Urinary bladder (tissue), 4 donors: ENCODE measurements at places on chromosomes 4 and X. TPM values are rescaled to one million over a fixed set of nuclear protein-coding genes. Genes with fewer than 3 reads are reported as not detected.

DNA sequence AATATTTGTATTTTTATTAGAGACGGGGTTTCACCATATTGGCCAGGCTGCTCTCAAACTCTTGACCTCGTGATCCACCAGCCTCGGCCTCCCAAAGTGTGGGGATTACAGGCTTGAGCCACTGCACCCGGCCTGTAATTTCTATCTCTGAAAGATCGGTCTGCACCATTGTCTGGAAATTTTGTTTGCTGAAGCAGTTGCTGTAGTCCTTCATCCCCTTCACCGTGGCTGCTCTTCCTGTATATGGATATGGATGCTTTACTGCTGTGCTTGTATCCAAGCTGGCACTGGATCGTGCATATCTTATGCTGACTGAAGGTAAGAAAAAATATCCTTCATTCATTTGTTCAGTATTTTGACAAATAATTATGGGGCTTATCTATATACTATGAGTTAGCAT, 338.4 kb upstream of the GNPDA2 start:
- DNase-seq: no peak

GRCh38 chr4:102584091-102584490, 82.9 kb downstream of the NFKB1 start:
- no peak for DNase-seq

- no peak for DNase-seq
Measured at GRCh38 chr4:158781963-158782362, 13.1 kb downstream of the FNIP2 start.

- DNase-seq: no peak
Measured at GRCh38 chr4:59655996-59656395, 1544.1 kb upstream of the ADGRL3 start.

DNA sequence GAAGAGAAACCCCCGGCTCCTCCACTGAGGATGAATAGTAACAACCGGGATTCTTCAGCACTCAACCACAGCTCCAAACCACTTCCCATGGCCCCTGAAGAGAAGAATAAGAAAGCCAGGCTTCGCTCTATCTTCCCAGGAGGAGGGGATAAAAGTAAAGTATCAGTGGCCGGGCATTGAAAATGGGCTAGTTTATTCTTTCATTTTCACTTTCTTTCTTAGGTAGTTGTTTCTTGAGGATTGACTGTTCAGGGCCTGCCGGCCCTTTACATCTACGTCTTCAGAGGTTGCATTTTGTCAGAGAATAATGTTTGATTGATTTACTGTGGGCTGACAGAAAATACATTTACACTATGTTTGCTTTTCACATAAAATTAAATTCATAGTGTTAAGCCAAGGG, 27.1 kb downstream of the PAK3 start:
- DNase-seq: no peak

The HSFX2 gene
- total RNA-seq: 0.95 TPM

The LRIT3 gene
- total RNA-seq: 0.16 TPM

- no peak for DNase-seq
Measured at GRCh38 chr4:184122631-184123408, 94.9 kb downstream of the ENPP6 start.

DNA sequence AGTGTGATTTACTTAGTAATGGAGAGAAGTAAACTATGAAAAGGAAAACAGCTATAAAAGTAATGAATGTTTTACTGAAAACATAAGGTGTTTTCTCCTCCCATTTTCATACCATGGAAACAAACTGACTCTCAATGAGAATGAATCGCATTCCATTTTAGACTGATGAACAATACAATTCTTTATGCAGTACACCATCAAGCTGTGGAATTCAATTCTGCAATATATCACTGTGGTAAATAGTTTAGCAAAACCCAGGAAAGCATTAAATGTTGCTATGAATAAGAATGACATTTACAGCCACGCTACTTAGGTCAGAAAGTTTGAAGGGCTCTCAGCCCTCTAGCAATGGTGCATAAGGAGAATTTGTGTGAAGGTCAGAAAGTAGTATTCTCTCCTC, 7.4 kb downstream of the DCAF8L2 start:
- no peak for DNase-seq

- DNase-seq: no peak
Measured at GRCh38 chrX:145818186-145819113, 821 bp downstream of the SLITRK2 start.

GRCh38 chr4:7193030-7193958, 956 bp downstream of the SORCS2 start:
- no peak for DNase-seq

The EREG gene
- 0.16 TPM for total RNA-seq

The L1CAM gene
- total RNA-seq: 5.6 TPM

- no peak for DNase-seq
Measured at GRCh38 chrX:40573763-40574162, 7.0 kb upstream of the ATP6AP2 start.

GRCh38 chrX:56232221-56233082, at the start of gene KLF8:
Gene KLF8 (plus strand): TSS chrX:56232356. CDS start chrX:56233335, 979 bp downstream.
- no peak for DNase-seq

The ZNF711 gene
- 52.6 TPM for total RNA-seq

DNA sequence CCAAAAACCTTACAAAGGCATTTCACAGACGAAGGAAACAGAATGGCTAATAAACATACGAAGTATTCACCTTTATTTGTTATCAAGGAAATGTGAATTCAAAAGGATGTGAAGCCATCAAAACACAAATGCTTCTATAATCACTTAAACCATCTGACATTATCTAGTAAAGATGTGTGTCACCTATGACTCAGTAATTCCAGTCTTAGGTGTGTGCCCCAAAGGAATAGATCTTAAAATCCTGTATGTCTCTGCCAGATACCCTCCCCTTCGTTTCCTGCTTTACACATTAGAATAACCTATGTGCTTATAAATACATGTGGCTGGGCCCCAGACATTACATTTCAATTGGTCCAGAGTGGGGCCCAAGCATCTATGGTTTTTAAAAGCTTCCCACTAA, 41.8 kb upstream of the CEP135 start:
- no peak for DNase-seq

DNA sequence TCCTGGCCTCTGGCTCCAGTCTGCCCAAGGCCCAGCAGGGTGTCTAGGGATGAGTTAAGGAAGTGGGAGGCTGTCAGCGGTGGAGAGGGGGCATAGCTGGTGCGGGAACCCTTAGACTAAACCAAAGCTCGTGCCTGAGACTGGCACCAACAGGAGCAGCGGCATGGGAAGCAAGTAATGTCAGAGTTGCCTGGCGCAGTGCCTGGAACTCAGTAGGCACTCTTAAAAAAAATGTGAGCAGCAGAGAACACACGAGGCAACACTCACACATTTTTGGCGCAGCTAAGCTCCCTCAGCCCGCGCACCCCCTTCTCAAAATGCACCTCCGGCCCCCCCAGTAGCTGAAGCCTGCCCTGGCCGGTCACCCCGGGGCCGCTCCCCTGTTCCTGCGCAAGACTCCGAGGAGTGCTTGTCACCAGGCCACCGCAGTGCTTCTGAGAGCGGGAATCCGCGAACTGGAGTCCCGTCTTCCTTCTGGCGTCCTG, 583 bp downstream of the GABRE start:
- no peak for DNase-seq

GRCh38 chrX:71618303-71618721, at the start of gene CXCR3:
Gene CXCR3 (minus strand): TSS chrX:71618511. CDS start chrX:71618449, 62 bp downstream.
- no peak for DNase-seq

The ARX gene
- total RNA-seq: not detected

GRCh38 chr4:57070461-57070860, 39.7 kb downstream of the IGFBP7 start:
- no peak for DNase-seq

The ARR3 gene
- total RNA-seq: not detected

- DNase-seq: no peak
Measured at GRCh38 chr4:20313237-20314030, 61.7 kb downstream of the SLIT2 start.

The FAM47E gene
- 4.0 TPM for total RNA-seq

The GPR173 gene
- 5.6 TPM for total RNA-seq

The AFF1 gene
- total RNA-seq: 32.8 TPM

- DNase-seq: no peak
Measured at GRCh38 chrX:38275615-38276014, 51.7 kb downstream of the RPGR start.
